NCI-H2107 (cell line): ENCODE measurements at places on chromosomes 7 and 10.

GRCh38 chr10:113716109-113716910, 35.2 kb upstream of the PLEKHS1 start:
- DNase-seq: no peak

DNA sequence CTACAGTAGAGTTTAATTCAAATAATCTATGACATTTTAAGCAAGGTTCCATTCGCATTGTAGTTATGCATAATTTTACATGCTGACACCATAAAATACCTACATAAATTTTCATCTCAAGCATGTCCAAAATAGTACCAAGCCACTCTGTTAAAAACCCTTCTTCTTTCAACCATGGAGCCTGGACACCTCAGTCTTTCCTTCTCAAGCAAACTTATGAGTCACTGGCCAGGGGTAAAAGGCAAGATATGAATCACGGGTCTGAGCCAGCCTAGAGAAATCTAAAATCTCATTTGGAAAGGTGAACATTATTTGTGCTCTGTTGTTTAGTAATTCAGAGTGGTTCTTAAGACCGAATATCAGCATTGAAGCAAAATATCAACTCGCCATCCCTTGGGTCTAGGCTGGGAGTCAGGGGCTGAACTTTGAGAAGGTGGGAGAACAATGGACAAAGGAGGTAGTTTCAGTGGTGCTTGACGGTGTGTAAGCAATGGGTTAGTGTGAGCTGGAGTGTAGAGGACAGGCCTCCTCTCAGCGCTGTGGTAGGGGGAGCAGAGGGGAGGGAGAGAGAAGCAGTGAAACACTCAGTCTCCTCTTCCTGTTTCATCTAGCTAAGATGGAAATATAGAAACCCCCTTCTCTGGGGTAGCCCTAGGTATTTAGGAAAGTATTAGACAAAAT, 19.1 kb upstream of the GPAM start:
- DNase-seq: no peak

DNA sequence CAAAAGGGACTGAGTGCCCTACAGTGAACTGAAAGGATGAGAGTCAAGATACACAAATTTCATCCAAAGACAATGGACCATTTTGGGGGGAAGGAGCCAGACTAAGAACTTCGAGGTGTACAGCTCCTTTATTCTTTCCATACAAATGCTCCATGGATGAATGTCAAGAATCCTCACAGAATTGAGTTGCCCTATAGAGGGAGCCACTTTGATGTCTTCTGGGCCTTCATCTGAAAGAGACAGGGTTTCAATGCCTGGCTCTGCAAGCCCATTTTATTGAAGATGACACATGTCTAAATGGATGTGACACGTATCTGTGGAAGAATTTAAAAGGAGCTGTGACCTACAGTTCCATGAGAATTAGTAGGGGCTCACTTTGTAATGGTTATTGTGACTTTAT, 32.0 kb upstream of the NRG3 start:
- DNase-seq: no peak

- no peak for DNase-seq
Observed at GRCh38 chr7:30925117-30925516, 13.5 kb downstream of the AQP1 start.

- no peak for DNase-seq
Observed at GRCh38 chr10:130990486-130990885, 321.0 kb downstream of the TCERG1L start.

GRCh38 chr10:1367938-1368841, 312.0 kb downstream of the WDR37 start:
- DNase-seq: no peak

DNA sequence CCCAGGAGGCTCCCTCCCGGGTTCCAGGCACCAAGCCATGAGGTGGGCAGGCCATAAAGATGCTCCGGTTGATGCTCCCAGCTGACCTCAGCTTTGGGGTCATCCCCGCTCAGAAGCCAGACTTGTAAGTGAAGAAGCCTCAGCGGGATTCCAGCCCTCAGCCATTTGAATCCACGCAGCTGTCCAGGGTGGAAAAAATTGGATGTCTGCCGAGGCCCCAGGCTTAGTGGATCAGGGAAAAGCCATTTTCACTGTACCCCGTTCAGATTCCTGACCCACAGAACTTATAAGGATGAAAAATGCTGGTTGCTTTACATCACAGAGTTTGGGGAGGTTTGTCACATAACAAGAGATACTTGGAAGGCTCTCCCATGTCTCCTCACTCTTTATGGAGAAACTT, 49.2 kb upstream of the CPN1 start:
- DNase-seq: no peak

DNA sequence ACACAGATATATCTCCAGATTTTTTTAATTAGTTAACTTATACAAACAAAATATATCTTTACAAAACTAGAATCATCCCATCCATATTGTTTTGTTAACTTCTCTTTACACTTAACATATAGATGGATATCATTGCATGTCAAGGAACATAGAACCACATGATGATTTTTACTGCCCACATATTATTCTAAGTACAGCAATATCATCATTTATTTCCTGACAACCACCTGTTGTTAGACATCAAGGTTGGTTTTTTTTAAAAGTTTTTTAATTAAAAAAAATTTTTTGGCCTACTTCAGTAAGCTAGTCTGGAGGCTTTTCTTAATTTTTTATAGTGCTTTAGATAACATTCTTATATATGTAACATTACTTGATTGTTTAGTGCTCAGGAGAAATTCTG, 38.9 kb upstream of the BAMBI start:
- DNase-seq: no peak
